NCI-H2081 treated with DMSO at 0.1 percent for 48 hours (cell line): ENCODE measurements at places on chromosomes 7 and 10.

- DNase-seq: no peak
Measured at GRCh38 chr7:70719125-70719524, 412.8 kb upstream of the GALNT17 start.

- no peak for DNase-seq
Measured at GRCh38 chr7:29510028-29510427, 53.6 kb upstream of the PRR15 start.

DNA sequence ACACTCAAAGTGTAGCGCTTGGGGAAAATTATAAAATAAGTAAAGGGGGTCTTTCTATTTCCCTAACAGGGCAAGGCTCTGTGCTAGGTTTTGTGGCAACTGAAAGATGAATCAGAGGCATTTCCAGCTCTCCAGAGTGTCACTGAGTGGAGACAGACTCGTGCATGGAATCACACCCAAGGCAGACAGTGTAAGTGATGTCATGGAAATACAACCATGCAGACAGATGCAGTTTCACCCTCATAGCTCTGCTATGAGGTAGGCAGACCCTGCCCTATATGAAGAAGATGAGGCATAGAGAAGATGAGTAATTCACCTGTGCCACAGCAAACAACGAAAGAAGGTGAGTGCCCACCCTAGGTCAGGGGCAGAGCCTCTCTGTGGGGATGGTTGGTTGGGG lies 57.2 kb upstream of the PITRM1 start:
- no peak for DNase-seq

- no peak for DNase-seq
Measured at GRCh38 chr7:86768394-86768793, 124.7 kb downstream of the GRM3 start.

GRCh38 chr10:111344804-111345203 lies 268.0 kb downstream of the ADRA2A start:
- DNase-seq: no peak

DNA sequence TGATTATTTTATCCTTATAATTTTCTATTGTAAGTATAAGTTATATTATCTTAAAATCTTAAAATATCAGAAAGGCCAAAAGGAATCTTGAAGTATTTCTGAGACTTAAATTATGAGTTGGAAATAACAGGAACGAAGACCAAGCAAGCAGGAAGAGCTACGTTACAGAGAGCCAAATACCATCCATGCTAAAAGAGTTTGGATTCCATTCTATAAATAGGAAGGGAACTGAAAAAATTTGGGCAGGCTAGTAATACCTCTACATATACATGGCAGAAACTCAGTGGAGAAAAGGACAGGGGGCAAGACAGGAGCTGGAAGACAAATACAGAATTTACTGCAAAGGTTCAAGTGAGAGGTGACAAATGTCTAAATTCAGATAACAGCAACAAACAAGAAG lies 16.7 kb downstream of the ITGB1 start:
- no peak for DNase-seq
